ENCODE measurements at places on chromosomes 2 and 18. TPM values are rescaled to one million over a fixed set of nuclear protein-coding genes. Genes with fewer than 3 reads are reported as not detected.
A peak's percentile ranks its signal among the peaks of the same experiment; 100 is the strongest.

Gene SP140
- 1.3 TPM for polyA plus RNA-seq

Gene SNTG2
- 2.5 TPM for polyA plus RNA-seq

Gene ATP8B1
- 29.6 TPM for polyA plus RNA-seq

Gene SCN3A
- polyA plus RNA-seq, result 0.31 TPM

Gene PGAP1
- polyA plus RNA-seq, result 25.6 TPM

Gene DGKD
- polyA plus RNA-seq, result 24.3 TPM

Gene IL36B
- not detected for polyA plus RNA-seq

GRCh38 chr18:8766559-8767293 lies 61.4 kb downstream of the MTCL1 start:
- no peak for DNase-seq

DNA sequence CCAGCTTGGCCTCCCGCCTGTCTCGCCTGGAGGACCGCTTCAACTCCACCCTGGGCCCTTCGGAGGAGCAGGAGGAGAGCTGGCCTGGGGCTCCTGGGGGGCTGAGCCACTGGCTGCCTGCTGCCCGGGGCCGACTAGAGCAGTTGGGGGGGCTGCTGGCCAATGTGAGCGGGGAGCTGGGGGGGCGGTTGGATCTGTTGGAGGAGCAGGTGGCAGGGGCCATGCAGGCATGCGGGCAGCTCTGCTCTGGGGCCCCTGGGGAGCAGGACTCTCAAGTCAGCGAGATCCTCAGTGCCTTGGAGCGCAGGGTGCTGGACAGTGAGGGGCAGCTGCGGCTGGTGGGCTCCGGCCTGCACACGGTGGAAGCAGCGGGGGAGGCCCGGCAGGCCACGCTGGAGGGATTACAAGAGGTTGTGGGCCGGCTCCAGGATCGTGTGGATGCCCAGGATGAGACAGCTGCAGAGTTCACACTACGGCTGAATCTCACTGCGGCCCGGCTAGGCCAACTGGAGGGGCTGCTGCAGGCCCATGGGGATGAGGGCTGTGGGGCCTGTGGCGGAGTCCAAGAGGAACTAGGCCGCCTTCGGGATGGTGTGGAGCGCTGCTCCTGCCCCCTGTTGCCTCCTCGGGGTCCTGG lies 3.7 kb upstream of the KHK start:
- no peak for DNase-seq

DNA sequence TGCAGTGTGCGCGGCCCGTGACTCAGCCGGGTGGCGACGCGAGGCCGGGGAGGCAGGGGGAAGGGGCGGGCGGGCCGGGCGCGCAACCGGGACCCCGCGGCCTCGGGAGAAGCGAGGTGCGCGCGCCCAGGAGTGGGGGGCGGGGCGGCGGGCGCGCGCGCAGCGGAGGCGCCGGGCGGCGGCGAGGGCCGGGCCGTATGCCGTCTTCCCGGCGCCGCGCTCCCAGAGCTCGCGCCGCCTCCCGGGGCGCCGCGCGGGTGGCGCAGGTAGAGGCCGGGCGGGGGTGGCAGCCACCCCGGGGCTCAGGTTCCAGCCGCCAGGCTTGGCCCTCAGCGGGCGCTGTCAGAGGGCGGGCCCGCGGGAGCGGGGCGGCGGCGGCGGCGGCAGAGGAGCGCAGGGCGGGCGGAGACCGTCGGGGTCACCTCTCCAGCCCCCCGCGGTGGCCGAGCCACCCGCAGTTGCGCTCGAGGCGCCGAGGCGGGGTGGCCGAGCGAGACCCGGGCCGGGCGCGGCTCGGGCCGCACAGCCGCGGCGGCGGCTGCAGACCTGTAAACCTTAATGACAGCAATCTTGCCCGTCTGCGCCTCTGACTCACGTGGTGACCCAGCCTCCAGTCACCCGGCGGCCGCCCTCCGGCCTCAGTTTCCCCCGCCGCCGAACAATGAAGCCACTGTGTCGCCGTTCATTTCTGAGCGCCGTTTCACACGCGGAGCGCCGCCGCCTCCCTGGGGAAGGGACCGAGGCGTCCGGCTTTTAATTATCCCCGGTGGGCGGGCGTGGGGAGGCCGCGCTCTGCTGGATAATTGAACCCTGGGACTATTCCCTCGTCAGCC lies 25.3 kb upstream of the SMAD7 start:
- no peak for DNase-seq

- DNase-seq, result peak; percentile 44
These were observed 81.6 kb downstream of the TWIST2 start for GRCh38 chr2:238929242-238930081.

- peak; percentile 97 for DNase-seq
These were observed at the start of gene TXNL1 for GRCh38 chr18:56638232-56639103. Gene TXNL1, minus strand, starts transcription at chr18:56638592. Its CDS starts 152 bp downstream, at chr18:56638440.

GRCh38 chr2:205868053-205868452 lies 185.8 kb downstream of the NRP2 start:
- DNase-seq, result no peak

DNA sequence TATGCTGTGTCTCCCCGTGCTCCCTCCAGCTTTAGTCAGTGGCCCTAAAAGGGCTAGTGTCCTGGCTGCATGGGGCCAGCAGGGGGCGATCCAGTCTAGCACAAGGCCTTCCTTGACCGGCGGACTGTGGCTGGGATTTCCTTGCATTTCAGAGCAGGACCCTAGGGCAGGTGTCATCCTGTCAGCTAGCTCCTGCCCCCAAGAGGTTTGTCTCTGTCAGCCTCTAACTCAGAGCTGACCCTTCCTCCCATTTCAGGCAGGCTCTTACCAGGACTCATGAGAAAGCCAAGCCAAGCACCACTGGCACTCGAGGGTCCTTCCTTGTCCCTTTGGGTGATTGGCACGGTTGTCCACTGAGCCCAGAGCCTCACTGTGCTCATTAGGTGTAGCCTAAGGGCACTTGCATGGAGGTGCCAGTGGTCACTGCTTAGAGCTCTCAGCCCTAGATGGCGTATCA lies 140.3 kb downstream of the RPIA start:
- no peak for DNase-seq

DNA sequence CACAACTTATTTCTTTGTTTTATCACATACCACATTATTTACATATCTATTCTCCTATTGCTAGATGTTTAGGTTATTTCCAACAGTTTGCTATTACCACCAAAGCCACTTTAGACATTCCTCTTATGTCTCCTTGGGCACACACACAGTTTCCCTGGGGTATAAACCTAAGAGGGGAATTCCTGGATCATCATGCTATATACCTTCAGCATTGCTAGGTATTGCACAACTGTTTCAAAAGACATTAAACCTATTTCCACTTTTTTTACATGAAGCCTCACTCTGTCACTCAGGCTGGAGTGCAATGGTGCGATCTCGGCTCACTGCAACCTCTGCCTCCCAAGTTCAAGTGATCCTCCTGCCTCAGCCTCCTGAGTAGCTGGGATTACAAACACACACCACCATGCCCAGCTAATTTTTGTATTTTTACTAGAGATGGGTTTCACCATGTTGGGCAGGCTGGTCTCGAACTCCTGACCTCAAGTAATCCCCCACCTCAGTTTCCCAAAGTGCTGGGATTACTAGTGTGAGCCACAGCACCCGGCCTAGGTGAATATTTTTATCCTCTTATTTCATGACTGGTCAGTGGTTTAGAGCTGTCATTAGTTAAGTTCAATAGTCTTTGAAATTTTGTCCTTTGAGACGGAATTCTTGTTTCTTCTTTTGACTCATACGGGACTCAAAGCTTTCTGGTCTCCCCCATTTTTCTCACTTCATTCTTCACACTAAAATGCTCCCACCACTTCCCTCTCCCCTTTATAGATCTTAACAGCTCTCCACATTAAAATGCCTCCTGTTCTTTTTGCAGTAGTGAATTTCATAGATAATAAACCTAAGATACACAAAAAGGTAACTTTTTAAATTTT lies 30.3 kb downstream of the SULT1C4 start:
- DNase-seq, result no peak

- no peak for DNase-seq
These were observed 120.8 kb upstream of the SULT1C3 start for GRCh38 chr2:108118996-108119395.

GRCh38 chr2:143726151-143726845 lies 597.1 kb downstream of the ARHGAP15 start:
- no peak for DNase-seq

GRCh38 chr2:216082805-216083204 lies 1.1 kb downstream of the TMEM169 start:
- no peak for DNase-seq

- no peak for DNase-seq
These were observed 542.1 kb downstream of the PID1 start for GRCh38 chr2:228728961-228729360.

- DNase-seq, result no peak
These were observed 95.8 kb upstream of the TEX51 start for GRCh38 chr2:126802774-126803433.

- DNase-seq, result no peak
These were observed 103.5 kb downstream of the CABLES1 start for GRCh38 chr18:23238651-23239349.

GRCh38 chr2:204576362-204576979 lies 31.2 kb downstream of the PARD3B start:
- no peak for DNase-seq

DNA sequence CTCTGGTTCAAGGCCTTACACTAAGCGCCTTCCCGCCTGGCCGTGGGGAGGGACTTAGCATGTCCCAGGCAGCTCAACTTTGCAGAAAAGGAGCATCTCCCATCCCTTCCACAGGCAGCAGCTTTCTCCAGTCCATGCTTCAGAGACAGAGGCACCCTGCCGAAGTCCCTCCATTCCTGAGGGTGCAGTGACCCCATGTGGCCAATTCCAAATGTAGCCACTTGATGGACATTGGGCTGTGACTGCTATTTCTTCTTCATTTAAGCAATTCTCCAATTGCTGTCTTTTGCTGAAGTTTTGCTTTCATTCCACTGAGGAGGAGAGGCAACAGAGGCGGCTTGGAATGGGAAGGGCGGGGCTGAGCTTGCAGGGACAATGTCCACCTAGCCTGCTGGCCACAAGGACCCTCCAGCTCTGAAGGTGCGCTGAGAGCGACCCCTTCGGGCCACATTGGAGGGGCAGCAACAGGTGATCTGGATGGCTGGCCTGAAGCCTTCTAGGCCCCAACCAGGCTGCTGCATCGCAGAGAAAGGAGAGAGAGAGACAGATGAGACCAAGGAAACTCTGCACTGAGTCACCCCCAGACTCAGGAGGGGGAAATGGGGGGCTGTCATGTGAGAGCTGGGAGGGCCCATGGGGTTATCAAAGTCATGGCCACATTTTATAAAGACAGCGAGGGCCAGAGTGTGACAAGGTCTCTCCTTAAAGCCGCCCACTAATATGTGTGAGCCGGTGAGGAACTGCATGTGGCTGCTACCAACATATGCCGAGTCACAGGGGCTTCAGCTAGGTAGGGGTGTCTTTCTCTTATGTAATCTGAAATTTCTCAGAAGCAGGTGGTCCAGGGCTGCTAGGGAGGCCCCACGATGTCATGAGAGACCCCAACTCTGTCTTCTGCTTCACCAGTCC lies 61.3 kb downstream of the LONRF2 start:
- peak; percentile 54 for DNase-seq

GRCh38 chr2:188369365-188369764 lies 77.7 kb downstream of the GULP1 start:
- no peak for DNase-seq

DNA sequence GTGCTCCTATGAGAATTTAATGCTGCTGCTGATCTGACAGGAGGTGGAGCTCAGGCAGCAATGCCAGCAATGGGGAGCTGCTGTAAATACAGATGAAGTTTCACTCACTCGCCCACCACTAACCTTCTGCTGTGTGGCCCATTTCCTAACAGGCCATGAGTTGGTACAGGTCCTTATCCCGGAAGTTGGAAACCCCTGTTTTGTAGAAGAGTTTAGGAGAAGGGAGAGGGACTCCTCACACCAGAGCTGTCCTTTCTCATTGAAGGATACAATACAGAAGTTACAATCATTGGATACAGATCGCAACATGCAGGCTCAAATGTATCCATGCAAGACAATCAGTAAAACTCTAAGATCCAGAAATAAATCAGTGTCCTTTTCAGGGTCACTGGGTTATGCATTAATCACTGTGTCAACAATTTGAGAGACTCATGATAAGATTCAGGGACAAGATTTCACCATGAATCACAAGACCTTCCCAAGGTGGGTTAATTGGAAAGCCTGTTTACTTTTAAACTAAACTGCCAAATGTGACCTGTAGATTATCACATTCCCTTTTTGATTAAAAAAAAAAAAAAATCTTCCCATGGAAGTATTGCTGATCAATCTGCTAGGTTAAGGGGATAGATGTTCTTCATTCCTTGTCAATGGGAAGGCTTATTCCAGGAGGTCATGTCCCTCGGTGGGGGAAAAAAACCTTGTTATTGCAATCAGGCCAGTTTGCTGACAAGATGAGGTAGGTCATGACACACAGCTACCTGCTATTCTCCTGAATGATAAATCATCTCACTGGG lies 97.2 kb downstream of the SP100 start:
- DNase-seq, result no peak

- DNase-seq, result no peak
These were observed 48.1 kb downstream of the KLF7 start for GRCh38 chr2:207117668-207118067.

All from left renal pelvis (tissue), 4 donors.